ENCODE measurements at places on chromosomes 12 and 14.

- no peak for DNase-seq
Observed at GRCh38 chr14:98059106-98059505, 1212.9 kb downstream of the BCL11B start.

DNA sequence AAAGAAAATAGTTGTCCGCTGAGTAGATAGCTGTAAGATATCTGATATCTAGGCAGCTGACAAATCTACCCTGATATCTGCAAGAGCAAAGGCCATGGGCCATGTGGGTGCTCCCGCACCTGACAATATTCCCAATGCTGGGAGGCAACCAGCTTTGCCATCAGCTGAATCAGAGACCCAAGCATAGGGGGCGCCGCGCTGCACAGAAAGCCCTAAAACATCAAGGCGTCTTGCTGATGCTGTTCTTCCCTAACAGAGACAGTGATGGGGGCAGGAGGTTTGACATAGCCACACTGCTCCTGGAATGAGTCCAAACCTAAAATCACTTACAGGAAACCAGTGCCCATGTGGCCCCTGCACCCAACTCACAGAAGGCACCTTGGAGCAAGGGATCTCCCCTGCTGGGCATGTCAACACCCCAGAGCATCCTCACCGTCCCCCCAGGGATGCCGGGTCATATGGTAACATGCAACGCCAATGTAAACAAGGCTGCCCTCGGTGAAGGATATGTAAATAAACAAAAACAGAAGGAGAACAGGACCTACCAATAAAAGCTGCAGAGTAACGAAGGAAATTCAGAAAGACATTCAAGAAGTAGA lies 199.5 kb downstream of the TMEM132D start:
- no peak for DNase-seq

DNA sequence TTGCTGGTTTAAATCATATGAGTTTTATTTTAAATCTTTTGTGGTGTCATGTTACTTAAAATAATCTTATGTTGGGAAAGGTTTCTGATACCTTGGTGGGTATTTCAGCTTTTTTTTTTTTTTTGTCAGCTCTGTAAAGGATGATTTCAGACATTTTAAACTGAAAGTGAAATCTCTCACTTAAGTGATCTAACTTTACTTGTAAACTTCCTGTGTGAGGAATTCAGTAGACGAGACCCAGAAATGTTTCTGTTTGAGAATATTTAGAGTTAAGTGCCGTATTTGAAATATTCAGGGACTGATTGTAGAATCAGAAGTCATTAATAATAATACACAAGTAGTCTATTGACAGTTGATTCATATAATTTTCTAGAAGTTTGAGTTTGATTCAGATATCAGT lies 37.8 kb downstream of the PROX2 start:
- no peak for DNase-seq

- DNase-seq, result no peak
Observed at GRCh38 chr14:52596320-52596719, 43.7 kb downstream of the GPR137C start.

DNA sequence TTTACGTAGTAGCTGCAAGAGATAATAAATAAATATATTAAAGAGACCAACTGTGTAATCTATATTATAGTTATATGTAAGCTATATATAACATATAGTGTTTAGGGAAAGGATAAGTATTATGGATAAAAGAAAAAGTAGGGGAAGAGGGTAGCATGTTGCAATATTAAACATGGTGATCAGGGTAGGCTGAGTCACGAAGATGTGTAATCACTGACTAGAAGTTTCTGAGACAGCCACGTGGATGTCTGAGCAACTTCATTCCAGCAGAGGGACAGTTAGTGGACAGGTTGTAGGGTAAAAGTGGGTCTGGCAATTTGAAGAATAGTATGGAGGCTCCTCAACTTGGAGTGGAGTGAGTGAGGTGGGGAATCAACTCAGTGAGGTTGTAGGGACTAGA lies 109.7 kb downstream of the ANO4 start:
- no peak for DNase-seq

- no peak for DNase-seq
Observed at GRCh38 chr14:36207500-36207899, 31.0 kb upstream of the PTCSC3 start.

DNA sequence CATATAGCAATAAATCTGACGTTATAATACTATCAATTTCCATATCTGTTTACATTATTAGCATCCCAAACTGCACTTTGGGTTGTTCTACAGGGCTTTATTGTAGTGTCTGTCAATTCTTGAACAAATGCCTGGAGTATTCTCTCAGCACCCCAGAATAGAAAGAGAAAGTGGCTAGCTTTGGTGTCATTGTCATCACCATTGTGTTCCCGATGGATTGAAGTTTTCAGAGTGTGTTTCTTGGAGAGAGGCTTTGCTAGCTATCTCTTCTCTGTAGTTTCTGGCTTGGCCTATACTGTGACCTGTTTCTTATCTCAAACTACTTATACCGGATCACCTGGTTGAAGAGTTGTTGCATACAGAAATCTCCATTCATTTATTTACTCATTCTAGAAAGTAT lies 6.4 kb downstream of the TMEM106C start:
- DNase-seq, result no peak

DNA sequence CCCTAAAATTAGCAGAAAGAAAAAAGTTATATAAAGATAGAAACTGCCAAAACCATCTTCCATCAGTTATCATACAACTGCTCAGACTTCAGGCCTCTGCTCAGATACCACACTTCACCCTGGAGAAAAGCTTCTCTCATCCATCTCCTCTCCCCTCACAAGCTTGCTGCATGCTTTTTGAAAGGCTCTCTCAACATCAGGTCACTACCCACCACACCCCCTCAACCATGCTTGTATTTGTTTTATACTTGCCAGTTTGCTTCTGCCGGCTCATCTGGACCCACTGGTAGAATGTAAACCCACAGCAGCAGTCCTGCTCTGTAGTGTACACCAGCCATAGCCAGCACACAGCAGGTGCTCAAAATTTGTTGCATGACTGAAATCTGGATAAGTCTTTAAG lies 8.8 kb downstream of the PPP1CC start:
- no peak for DNase-seq

DNA sequence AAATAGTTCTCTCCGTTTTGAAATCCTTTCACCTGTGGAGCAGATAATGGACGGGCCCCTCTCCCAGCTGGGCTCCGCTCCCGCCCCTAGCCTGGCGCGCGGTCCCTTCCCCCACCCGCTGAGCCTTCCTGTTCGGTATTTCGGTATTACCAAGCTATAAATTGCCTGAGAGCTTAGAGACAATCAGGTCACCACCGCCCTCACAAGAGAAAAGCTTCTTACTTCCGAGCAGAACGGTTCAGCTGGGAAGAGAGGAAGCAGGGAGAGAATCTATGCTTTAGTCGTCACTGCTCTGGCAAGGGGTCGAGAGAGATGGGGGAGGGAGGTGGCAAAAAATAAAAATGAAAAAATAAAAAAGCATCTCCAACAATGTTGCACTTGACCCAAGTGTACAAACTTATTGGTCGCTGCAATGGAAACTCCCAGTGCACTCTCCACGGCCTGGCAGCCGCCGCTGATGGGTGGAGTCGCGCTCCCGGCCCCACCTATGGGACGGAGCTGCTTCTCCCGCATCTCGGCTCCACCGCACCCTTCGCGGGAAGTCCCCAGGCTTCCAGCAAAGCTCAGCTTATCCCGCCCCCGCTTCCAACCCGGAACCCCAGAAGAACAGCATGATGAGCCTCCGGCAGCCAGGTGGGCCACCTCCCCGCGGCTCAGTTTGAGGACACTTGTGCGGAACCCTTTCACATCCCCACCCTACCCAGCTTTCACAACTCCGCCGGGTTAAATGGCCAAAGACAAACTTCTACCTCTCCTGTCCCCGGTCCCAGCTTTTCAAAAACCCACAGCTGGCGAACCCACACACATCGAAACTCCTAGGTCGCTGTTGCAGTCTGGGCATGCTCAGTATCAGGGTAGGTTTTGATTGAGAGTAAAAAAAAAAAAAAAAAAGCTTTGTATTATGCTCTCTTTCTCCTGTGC lies 832 bp upstream of the SYT1 start:
- DNase-seq, result no peak

DNA sequence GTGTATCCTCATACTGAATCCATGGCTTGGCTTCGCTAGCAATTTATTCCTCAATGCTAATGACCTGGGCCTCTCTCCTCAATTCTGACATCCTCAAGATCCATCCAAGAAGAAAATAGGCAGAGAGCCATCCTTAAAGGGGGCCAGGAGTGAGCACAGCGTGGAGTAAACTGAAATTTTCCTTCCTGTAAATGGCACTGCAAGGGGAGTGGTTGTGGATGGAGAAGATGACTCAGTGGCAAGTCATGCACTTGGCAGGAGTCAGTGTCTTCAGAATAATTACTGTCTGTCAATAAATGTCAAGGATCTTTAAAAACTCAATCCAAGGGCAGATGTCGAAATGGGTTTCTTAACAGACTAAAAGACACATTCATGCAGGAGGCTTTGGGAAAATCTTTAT lies 88.0 kb upstream of the TMEM132C start:
- no peak for DNase-seq

- DNase-seq, result no peak
Observed at GRCh38 chr12:124518051-124518932, 49.1 kb downstream of the NCOR2 start.

GRCh38 chr12:70584332-70584731 lies 52.9 kb downstream of the PTPRB start:
- no peak for DNase-seq

- DNase-seq, result no peak
Observed at GRCh38 chr14:99117671-99118045, 154.3 kb downstream of the BCL11B start.

DNA sequence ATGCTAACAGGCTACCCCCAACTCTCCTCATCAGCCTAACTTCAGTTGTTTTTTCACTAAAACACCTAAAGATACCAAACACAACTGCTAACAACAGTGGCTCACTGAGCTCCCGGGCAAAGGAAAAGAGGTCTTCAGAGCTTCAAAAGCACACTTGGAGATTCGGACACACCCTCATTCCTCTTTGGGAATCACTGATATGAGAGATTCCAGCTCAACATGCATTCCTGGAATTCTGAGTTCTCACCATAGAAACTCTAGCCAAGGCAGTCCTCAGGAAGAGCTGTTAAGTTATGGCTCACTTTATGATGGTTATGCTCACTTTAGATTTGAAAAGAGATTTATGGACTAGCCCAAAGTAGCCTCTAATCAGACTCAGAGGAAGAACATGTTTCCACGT lies 40.1 kb downstream of the STXBP6 start:
- no peak for DNase-seq

DNA sequence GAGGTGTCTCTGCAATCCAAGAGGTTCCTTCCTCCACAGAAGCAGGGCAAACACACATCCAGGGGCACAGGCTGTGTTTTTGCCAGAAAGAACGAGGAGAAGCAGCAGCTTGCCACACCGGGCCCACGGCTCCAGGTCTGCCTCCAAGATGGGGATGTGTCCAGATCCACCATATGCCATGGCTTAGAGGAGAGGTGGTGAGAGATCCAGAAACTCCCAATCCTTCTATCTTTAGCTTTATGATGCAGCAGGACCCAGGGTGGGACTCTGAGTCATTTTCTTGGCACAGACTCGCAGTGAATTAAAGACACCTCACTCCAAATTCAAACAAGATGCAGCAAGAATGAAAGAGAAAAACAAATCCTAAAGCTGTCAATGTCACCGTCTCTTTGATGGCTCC lies 481.4 kb upstream of the TMEM132C start:
- no peak for DNase-seq

DNA sequence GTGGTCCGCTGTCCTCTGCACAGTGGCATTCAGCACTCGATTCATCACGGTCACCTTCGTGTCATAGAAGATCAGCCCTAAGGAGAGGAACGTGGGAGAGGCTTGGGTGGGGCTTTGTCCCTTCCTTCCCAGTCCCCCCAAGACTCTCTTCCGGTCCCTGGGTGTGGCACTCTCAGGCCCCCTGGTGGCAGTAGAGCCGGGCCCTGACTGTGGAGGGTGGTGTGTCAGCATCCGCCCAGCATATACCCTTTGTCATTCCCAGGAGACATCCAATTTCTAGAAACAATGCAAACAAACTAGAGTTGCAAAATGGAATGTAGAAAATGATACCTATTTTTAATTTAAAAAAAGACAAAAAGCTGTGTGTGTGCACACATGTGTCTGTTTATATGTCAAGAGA lies 45.0 kb downstream of the TRAFD1 start:
- DNase-seq, result peak; percentile 15

- no peak for DNase-seq
Observed at GRCh38 chr12:15534322-15534721, 212.0 kb downstream of the PTPRO start.

- no peak for DNase-seq
Observed at GRCh38 chr12:1914114-1914911, 4.1 kb downstream of the CACNA2D4 start.

DNA sequence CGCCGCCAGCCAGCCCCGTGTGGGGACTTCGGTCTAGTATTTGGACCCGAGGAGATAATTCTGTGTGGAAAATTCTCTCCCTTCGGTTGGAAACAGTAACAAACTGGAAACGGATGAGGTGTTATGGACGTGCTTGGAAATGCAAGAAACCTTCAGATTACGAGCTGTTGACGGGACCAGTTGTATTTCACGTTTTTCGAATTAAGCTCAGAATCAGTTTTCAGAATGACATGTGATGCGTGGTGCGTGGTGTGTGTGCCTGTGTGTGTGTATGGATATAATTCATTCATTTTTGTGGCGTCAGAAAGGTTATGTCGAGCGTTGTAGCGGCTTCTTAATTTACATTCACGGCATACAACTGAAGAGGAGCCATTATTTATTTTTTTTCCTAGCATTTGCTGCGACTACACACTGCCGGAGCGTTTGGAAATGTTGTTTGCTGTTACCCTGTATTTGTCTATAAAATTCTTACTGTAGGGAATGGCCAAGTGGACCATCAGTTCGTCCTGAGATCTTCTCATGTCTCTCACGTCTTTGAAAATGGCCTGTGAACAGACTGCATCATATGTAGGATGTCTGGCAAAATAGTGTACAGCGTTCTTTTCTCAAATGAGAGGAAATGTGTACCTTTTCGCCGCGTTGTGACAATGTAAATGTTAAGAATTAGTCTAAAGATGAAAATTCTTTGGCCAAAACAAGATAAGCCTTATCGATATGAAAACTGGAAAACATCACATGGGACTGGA lies 1.3 kb downstream of the TRAF3 start:
- DNase-seq, result no peak

- DNase-seq, result no peak
Observed at GRCh38 chr12:94856324-94856723, 147.2 kb downstream of the NDUFA12 start.

DNA sequence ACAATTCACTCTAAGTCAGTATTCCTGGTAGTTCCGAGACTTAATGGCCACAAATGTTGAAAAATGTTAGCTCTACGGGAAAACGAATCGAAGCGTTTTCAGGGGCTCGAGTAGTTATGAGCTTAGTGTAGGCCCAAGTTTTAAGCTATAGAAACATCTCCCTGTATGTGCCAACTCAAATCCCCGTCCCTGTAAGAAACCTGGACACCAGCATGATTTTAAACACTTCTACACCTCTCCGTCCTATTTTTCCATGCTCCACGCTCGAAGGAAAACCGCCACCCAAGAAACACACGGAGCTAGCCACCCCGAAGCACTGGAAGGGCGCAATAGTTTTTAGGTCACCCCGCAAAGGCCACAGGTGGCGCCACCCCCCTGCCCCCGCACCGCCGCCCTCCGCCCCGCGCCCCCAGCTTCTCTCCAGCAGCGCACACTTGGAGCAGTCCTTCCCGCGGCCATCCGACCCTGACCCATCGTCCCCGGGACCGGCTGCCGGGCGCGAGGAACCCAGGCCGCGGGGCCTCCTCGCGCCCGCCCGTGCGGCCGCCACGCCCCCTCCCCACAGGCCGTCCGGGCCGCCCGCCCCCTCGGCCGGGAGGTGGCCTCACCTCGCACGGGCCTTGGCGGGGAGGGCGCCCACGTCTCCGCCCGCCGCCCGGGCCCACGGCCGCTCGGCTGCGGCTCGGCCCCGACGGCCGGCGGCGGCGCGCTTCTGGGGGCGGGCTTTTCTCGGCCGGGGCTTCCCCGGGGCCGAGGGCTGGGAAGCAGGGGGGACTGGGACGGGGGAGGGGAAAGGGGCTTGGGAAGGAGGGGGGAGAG lies 522 bp downstream of the R3HDM2 start:
- no peak for DNase-seq

All from activated T-cell treated with anti-CD3 and anti-CD28 coated beads for 48 hours (primary cell).